Neural crest cell (in vitro differentiated cells): ENCODE measurements at places on chromosomes 13 and 19. TPM values are rescaled to one million over a fixed set of nuclear protein-coding genes. Genes with fewer than 3 reads are reported as not detected.

C19orf81 gene
- 7.9 and 9.2 TPM in 2 replicates for total RNA-seq

CYP4F8 gene
- total RNA-seq: not detected in 2 replicates

SELENOV gene
- total RNA-seq: not detected in 2 replicates

ZNF599 gene
- 8.6 and 10.1 TPM in 2 replicates for total RNA-seq

FCGBP gene
- total RNA-seq: 1.0 and 1.6 TPM in 2 replicates

LPAR2 gene
- total RNA-seq: 115 and 116 TPM in 2 replicates

POLRMT gene
- total RNA-seq: 69.7 and 71.1 TPM in 2 replicates

TIMM50 gene
- total RNA-seq: 118 and 121 TPM in 2 replicates

PLEKHJ1 gene
- 132 and 137 TPM in 2 replicates for total RNA-seq

SSBP4 gene
- 68.0 and 71.8 TPM in 2 replicates for total RNA-seq

BEST2 gene
- not detected in 2 replicates for total RNA-seq

ZNF723 gene
- total RNA-seq: not detected in 2 replicates

GRCh38 chr19:21109116-21109515 is 27.1 kb downstream of the ZNF714 start:
- DNase-seq: no peak

DNA sequence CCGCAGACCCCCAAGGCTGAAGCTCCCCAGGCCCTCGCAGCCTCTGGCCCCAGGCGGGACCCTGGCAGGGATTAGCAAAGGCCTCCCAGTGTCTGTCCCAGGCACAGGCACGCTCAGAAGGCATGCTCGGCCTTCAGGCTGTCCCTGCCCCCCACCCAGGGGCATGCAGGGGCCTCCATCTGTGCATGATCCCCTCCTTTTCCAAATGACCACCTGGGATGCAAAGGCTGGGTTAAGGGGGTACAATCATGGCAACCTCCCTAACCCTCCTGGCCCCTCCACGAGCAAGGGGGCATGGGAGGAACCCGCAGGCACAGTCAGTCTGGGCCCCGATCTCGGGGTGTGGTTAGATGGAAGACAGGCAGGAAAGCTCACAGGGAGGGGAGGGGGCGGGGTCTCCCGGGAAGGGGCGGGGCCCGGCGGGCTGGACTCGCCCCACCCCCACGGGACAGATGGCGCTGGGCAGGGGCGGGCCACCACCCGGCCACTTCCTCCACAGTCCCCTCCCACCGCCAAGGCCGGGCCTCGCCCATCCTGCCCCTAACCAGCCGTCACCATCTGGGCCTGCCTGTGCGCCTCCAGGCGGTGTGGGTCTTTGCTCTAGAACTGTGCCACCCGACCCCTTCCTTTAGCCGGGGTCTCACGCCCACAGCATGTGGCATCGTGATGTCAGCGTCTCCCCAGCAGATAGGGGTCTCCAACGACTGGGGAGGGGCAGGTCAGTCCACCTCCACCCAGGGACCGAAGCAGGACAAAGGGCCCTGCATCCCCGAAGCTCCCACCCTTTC is 7.0 kb upstream of the REXO1 start:
- DNase-seq: peak; percentile 58

DNA sequence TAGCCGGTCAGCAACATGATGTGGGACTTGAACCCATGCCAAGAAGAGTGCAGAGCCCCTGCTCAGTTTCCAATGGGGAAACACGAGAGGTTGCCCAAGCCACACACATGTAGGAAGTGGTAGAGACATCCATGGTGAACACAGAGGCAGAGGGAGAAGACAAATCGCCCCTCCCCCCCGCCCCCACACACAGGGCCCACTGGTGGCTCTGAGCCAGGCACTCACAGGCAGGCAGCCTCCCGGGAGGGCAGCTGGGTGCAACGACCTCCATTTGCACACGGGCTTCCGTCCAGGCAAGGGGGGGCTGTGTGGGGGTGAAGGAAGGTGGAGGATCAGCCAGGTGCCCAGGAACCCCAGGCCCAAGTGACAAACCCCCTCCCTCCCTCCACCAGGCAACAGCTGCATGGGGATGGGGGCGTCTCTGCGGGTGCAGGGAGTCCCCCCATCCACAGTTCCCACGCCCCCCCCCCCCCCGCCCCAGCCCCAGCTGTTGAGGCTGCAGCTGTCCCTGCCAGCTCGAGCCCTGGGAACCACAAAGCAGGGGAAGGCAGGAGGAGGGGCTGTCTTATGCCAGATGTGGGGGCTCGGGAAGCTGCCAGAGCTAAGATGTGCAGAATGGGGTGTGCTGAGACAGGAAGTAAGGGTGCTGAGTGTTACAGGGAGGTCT is 3.4 kb downstream of the NOTCH3 start:
- DNase-seq: no peak

GRCh38 chr19:55085923-55086715 is 10.4 kb downstream of the EPS8L1 start:
- no peak for DNase-seq

DNA sequence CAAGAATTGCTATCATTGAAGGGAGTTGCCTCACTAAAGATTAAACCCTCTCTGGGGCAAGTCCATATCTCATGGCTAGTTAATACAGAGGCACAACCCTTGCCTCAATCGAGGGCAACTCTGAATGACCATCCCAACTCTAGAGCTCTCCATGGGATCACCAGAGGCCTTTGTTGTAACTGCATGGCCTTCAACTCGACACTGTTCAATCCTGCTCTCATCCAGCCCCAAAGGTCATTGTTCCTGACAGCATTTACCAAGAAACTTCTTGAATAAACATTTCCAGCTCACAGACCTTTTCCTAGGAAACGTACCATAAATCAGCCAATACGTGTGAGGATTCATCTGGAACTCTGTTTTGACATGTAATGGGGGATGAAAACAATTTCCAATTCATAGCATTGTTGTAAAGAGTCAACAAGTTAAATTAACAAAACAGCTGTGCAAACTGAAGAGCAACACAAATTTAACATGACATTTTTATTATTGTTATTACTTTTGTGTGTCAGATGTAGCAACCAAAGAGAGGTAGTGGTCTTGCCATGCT is 452.7 kb downstream of the SUCLA2 start:
- DNase-seq: no peak

DNA sequence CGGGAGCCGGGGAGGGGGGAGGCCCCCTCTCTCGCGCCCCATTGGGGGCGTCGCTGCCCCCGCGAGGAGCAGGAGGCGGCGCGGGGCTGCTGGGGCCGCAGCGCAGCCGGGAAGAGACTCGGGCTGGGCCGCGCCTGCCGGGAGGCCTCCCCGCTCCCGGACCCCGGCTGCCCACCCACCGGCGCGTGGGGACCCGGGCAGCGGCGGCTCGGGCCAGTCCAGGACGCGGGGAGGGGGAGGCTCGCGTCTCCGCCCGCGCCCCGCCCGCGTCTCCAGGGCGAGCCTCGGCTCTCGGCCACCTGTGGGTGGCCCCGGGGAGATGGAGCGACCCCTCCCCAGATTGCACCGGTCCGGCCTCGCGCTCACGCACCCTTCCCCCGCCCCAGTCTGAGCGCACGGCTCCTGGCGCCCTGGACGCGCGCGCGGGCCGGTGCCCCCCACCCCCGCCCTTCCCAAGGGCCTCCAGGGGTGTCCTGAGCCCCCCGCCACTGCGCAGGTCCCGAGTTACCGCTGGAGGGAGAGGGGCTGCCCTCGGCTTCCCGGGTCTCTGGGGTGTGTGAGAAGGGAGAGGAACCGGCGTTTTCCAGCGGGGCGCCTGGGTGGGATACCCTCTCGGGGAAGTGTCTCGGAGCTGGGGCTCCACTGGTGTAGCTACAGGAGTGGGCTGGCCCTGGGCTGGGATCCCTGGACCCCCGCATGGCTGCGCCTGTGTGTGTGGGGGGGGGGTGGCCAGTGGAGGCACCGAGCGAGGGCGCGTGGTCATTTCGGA is 645 bp downstream of the PALM start:
- DNase-seq: no peak

GRCh38 chr19:1295169-1296012 is 9.7 kb downstream of the EFNA2 start:
- DNase-seq: no peak

- DNase-seq: no peak
Observed at GRCh38 chr13:48778610-48779009, 124.9 kb downstream of the CYSLTR2 start.

GRCh38 chr19:48695743-48696352 is at the start of gene FUT2:
Gene FUT2 (plus strand): TSS chr19:48695971. CDS start chr19:48702957, 6,986 bp downstream.
- no peak for DNase-seq

DNA sequence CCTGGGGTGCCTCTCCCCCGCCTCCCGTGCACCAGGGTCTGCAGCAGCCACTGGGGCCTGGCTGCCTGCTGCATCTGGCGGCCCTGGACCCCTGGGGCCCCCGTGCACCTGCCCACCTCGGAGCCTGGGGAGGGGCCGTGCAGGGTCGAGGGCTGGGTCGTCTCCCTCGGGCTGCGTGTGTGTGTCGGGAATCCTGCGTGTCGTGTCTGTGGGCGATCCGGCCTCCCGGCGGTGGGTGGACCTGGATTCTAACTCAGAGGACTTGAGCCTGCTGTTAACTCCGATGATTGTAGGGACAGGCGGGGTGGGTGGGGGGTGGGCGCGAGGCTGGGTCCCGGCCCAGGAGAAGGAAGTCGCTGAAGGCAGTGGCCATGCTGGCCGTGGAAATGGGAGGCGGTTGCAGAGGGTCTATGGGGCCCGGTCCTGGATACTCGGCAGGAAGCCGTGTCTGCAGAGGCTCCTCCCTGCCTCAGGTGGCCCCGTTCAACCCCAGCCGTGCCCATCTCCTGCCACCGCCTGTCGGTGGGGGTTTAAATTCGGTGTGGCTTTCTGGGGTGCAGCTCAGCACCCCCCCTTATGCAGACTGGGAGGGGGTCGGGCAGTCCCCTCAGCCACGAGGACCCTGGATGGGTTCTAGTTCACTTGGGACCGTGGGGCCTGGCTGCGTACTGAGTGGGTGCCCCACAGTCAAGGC is 9.4 kb upstream of the WDR18 start:
- no peak for DNase-seq

DNA sequence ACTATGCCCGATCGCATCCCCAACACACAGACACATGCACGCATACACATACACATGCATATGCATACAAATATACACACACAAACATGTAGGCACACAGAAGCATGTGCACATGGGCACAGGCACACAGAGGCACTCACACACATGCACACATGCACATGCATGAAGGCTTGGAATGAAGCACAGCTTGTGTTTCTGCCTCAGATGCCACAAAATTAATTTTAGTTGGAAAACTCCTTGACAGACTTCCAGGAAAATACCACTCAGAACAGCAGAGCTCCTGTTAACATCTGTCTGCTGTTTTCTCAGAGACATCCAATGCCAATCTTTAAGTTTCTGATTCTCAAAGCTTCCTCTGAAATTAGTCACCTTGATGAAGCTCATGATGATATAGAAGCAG is 532.7 kb downstream of the RFC3 start:
- DNase-seq: no peak

DNA sequence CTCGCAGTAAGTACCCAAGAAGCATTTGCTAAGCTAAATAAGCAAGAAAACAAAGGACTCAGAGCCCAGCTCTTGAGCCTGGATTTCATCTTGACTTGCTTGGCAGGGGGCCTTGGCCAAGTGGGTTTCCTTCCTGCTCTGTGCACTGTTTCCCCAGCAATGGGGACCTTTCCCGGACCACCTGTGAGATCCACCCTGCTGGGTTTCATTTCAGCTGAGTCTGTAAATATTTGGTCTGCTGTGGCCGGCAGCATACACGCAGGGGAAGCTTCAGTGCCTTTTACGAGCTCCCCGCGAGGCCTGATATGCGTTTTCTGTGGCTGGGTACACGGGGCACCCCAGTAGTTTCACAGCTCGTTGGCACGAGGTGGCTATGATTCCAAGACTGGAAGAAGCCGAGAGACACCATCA is 12.4 kb upstream of the TINCR start:
- DNase-seq: no peak

GRCh38 chr13:34165158-34165557 is 347.2 kb downstream of the RFC3 start:
- DNase-seq: no peak

- no peak for DNase-seq
Observed at GRCh38 chr19:43501661-43502418, 2.7 kb downstream of the PHLDB3 start.

DNA sequence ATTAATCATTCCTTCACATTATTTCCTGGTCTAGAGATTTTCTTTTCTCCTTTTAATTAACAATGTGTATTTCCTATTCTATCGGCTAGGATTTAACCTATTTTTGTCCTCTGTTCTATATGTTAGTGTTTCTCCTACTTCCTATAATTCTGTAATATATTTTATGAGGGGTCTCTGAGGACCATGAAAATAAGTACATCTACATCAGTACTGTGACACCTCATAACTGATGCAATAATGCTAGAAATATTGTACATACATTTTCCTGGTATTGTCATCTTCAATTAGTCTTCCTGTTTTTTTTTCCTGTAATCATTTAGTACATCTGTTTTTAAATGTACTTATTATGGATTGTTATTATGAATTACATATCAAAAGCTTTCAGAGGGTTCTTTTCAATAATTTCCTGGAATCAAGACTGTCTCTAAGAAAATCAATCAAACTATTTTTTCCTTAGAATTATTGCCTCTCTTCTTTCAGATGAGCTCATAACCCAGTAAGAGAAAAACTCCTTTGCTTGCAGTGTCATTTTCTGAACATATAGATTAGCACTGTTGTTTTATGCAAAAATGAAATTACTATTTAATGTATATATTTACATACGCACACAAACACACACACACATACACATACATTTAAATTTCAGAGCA is 1004.3 kb downstream of the SLITRK5 start:
- no peak for DNase-seq

DNA sequence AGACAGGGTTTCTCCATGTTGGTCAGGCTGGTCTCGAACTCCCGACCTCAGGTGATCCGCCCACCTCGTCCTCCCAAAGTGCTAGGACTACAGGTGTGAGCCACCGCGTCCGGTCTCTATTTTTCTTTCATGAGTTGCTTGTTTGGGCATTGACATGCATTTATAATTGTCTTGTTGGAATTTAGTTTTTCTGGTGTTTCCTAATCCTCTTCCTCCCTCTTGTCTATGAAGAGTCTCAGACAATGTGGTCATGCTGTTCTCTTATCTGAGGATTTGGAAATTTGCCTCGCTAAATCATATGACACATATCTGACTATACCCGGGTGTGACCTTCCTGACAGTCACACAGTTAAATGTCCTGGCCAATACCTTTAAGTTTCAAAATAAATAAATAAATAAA is 7.4 kb upstream of the CEACAM18 start:
- DNase-seq: no peak

GRCh38 chr13:99995589-99996380 is 14.2 kb downstream of the ZIC2 start:
- DNase-seq: no peak

GRCh38 chr13:99151516-99151915 is 49.1 kb upstream of the UBAC2 start:
- DNase-seq: no peak

GRCh38 chr13:101291646-101292515 is 124.4 kb downstream of the NALCN start:
- no peak for DNase-seq

DNA sequence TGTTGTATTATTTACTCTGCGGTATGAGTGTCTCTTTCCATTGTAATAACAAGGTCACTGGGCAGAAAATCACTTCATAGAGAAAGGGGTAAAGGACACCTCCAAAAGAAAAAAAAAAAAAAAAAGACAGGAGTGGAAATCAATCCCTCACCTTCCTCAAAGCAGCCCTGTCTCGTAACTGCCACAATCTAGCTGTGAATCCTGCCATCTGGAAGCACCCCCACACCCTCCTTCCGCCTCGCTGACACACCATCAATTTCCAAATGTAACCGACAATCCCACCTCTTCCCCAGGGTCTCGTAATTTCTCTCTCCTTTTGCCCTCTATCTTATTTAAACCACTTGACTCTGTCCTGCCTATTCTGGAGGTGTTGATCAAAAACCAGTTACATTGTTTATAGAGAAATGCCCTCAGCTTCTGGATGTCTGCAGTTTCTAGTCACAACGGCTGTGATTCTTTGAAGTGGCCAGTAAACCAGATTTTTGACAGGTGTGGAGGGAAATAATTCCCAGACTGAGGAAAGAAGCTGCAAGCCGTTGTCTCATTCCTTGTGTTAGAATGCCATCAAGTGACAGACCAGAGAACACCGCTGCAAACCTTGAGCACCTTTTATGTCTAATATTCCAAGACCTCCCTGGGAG is 9.1 kb upstream of the POP4 start:
- no peak for DNase-seq
